ENCODE measurements at places on chromosomes 12 and 14.

- DNase-seq, result no peak
Measured at GRCh38 chr14:61524936-61525292, 170.4 kb upstream of the HIF1A start.

GRCh38 chr12:124321556-124322270, 26.8 kb downstream of the RFLNA start:
- no peak for DNase-seq

DNA sequence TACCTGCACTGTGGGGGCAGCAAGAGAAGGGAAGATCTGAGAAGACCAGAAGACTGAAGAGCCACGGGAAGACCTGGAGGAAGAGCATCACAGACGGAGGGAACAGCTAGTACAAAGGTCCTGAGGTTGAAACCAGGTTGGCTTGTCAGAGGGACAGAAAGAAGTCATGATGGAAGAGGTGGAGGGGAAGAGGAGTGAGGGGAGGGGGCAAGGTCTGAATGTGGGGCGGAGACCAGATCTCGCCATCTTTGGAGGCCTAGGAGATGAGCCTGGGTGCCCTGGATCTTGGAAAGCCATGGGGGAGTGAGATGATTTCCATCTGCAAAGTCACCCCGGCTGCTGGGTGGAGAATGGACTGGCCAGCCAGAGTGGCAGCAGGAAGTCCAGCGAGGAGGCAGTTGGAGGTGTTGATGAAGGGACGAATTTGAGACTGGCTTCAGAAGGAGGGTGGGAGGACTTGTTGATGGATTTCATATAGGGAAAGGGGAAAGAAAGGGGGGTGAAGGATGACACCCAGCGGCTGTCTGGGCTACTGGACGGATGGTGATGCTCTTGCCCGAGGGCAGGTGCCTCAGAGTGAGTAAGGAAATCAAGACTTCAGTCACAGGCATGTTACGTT, 14.6 kb upstream of the UBC start:
- DNase-seq, result no peak

- no peak for DNase-seq
Measured at GRCh38 chr12:818733-819132, 66.4 kb downstream of the WNK1 start.

- no peak for DNase-seq
Measured at GRCh38 chr14:68741839-68742470, 50.9 kb downstream of the ZFP36L1 start.

DNA sequence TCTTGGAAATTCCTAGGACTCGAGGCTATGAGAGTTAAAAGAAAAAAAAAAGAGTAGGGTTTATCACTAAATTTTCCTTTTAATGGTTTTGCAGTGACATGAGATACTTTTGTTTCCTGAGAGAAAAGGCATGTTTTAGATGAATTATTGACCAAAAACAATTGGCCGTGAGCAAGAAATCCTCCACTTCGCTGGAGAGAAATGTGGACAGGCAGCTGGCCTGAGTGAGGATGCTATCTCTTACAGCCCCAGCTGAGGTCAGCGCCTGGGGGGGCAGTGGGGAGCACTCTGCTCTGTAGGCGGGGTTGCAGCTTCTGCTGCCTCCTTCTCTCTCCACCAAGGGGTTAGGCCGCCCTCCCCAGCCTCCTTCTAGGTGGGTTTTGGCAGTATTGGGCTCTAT, 54.7 kb downstream of the PRIMA1 start:
- DNase-seq, result no peak

DNA sequence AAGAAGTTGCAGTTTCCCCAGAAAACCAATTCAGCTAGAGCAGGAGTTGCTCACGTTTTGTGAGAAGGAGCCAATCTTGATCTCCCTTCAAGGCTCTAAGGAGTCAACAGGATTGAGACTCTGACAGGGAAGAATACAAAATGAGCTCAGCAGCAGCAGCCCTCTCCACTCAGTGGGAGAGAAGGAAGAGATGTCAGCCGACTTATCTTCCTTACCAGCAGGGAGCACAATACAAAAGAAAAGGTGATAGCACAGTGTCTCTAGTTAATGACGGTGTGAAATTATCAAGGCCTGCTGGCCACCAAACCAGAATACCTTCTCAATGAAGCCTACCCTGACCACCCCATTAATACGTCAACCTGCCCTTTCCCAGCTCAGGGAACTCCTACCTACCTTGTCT, 223.6 kb upstream of the TMPO start:
- no peak for DNase-seq

DNA sequence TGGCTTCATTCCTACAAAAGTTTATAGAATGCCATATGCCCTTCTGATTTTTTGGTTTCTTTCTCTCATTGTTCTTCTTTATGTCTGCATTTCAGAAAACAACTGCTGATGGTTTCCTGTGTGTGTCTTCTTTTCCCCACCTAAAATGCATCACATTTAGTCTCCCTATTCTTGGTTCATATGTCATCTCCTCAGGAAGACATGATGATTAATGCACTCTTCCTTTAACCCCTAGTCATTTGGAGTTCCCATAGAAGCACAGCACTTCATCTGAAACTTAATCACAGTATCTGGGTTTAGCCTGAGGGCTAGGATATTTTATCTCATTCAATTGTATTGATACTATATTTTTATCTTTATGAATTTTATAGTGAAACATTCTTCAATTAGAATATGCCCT, 21.5 kb downstream of the GNPNAT1 start:
- no peak for DNase-seq

DNA sequence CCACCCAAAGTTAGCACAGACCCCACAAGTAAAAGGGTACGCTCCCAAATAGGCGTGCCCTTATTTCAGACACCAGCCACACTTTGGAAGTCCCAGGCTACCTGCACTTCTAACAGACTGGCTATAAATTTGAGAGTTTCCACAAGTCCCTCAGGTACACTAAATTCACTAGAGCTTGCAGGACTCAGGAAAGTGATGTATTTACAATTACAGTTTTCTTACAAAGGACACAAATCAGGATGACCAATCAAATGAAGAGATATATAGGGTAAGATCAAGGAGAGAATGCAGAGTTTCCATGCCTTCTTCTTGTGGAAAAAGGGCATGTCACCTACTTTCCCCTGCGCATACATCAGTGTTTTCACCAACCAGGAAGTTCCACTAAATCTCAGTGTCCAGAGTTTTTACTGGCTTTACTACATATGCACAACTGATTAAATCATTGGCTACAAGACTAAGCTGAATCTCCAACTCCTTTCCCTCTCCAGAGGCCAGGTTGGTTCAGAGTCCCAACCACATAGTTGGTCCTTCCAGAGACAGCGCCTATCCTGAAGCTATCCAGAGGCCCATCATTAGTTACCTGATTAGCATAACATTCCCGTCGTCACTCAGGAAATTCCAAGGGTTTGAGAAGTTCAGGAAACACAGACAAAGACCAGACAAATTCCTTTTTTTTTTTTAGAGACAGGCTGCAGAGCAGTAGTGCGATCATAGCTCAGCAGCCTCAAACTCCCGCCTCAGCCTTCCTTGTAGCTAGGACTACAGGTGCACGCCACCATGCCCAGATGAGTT, 84.2 kb downstream of the DENND5B start:
- no peak for DNase-seq

DNA sequence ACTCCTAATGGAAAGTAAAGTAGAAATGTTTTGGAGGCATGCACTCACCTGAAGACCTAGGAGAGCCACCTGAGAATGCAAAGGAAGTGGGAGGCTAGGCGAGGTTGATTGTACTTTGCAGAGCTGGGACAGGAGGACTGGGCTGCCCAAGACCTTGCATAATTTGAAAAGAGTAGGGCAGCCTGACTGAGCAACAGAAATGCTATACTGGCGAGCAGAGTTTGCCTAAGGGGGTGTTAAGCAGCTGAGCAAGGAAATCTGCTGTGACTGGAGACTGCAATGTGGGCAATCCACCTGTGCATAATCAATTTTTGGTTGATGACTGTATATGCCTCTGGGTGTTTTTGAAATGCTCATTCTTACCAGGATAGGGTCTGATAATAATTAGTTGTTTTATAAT, 834.1 kb downstream of the TRHDE start:
- no peak for DNase-seq

GRCh38 chr14:99119554-99120525, 152.2 kb downstream of the BCL11B start:
- DNase-seq, result no peak

GRCh38 chr12:105077435-105077834, 6.8 kb downstream of the ALDH1L2 start:
- DNase-seq, result no peak

DNA sequence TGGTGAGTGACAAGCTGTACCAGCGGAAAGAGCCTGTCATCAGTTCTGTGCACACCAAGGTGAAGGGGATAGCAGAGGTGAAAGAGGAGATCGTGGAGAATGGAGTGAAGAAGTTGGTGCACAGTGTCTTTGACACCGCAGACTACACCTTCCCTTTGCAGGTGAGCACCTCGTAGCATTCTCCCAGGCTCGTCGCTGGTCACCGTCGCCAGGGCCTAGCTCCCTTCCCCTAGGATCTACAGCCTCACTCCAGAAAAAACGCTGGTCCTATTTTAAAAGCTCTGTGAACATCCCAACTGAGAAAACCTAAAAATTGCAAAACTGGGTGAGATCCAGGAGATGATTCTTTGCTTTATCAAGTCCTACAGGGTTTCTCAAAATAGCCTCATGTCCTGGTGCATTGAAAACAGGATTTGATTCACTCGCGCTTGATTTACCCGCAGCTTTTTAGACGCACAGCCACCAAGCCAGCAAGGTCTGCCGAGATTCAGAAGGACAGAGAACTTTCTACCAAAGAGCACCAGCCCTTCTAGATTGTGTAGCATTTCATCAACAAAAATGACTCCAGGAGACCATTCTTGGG, 22.2 kb downstream of the P2RX7 start:
- DNase-seq, result no peak

GRCh38 chr14:63633801-63634200, 7.9 kb downstream of the WDR89 start:
- DNase-seq, result no peak

DNA sequence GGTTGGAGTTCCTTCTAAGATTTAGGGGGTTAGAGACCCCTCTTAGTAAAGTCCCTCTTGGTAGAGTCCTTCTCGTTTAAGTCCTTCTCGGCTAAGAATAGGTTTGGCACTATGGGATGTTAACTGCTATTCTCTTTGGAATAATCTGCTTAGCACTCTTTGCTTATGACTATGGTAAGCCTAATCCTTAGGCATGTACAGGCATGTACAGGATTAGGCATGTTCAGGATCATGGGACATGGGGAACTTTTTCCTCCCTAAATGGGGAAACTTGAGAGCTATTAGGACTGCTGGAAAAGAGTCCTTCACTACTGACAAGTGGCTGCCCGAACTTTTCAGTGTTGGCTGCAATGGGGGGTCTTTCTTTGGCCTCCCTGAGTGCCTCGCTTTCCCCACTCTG, 193.3 kb downstream of the TMEM117 start:
- no peak for DNase-seq

GRCh38 chr14:22099942-22100763, 426.5 kb upstream of the OR4E1 start:
- DNase-seq, result no peak

DNA sequence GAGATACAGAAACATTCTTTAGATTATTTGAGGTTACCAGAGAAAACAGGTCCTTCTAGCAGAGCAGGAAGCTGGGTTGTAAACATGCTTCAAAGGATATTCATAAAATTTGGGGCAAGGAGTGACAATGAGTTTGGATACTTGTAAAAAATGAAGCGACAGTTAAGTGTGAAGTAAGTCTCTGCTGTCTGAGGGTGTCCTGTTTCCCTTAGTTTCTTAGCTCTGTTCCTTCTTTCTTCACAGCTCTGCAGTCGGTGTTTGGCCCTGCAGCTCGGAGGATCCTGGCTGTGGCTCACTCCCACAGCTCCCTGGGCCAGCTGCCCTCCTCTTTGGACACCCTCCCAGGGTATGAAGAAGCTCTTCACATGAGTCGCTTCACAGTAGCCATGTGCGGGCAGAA, 10.8 kb downstream of the TMEM52B start:
- no peak for DNase-seq

DNA sequence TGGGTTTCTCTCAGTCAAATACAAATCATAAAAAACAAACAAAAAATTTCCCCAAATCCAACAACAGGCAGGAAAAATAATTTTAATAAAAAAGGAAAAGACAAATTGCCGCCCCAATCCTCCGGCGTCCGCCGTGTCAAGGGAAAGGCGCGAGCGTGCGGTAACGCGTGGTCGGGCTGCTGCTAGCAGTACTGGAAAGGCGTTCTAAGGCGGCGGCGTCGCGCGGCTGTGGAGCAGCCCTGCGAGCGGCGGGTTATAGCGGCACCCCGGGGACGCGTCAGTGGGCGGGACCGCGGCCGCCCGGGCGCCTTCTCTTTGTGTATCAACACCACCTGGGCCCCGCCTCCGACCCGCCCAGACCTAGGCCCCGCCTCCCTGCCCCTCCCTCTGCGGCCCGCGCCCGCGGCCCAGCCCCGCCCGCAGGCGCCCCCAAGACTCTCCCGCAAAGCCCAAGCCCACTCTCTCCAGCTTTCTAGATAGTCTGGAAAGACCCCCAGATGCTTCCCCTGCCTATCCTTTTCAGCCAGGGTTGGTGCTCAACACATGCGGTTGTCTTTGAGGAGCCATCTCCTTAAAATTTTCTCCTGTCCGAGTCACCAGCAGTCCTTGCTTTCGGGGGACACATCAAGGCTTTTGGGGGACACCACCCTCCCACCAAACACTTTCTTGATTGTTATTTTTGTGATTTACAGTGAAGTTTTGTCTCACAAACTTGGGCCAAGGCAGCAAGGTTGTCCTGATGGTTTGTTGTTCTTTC, at the start of gene SLC38A2:
Gene SLC38A2, minus strand, starts transcription at position 230 of the 757 bp plus-strand sequence. CDS start 1,480 bp downstream, outside the sequence.
- peak; percentile 98 for DNase-seq

GRCh38 chr14:31858868-31859267, 218.2 kb upstream of the ARHGAP5 start:
- DNase-seq, result no peak

DNA sequence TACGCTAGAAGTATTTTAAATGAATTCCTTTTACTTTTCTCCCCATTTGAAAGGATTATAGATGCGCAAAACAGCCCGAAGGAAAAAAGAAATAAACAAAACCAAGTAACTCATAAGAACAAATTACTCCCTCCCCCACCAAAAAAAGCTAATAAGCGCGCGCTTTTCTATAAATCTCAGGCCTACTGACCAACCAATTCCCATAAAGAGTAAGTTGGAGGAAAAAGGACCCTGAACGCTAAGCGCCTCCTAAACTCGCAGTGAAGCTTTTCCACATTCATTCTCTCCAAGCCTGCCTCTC, 588 bp downstream of the MBIP start:
- no peak for DNase-seq

DNA sequence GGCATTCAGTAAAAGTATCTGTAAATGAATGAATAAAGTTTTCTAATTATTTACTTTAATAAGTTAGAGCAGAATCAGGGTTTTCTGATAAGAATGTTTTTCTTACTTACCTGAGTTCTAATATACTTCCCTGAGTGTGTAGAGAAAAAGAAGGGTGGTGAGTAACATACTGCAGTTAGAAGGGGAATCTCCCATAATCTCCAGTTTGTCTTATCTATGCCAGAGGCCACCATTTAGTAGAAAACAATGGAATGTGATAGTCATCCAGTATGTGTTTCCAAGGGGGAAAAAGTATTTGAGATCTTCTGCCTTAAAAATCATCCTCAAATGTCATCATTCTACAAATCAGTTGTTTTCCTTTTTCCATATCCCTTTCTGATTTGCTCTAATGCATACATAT, 56.5 kb upstream of the PAWR start:
- DNase-seq, result no peak

Measured in stimulated activated CD4-positive, alpha-beta T cell treated with anti-CD3 and anti-CD28 coated beads, Interleukin-1b, Interleukin-23, amount 100 ng/mL, for 1 hour (primary cell).